Central memory CD8-positive, alpha-beta T cell (primary cell): ENCODE measurements at places on chromosomes 1 and 21.

- no peak for DNase-seq
These were observed 70.3 kb downstream of the CD46 start for GRCh38 chr1:207822124-207822601.

DNA sequence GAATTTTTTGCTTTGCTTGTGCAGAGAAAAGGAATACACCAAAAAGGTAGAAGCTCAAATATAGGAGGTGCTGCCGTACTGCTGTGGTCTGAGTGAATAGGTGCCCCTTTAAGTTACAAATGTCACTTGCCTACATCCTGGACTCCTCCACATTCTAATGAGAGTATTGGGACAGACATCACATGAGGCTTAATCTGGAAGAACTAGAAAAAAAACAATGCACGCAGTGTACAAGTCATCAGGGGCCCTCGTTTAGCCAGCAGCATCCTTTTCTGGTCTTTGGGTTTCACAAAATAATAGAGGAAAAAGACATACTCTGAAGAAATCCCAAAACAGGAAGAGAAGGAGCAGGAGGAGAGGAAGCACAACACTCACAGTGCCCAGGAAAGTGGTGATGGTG lies 89.3 kb downstream of the SLC44A5 start:
- DNase-seq = no peak

DNA sequence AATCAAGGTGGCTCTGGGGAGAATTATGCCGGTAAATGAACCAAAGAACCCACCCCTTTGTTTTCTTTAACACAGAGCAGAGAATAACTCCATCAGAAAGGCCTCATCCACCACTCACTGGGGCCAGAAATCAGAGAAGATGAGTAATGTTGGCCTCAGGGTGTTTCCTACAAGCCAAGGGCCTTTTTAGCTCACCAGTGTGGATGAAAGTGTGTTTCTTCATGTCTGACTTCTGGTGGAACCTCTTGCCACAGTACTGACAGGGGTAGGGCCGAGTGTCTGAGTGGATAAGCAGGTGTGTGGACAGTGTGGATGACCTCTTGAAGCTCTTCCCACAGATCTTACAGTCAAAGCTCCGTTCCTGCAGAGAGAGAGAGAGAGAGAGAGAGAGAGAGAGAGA lies 8.3 kb downstream of the GFI1 start:
- DNase-seq = no peak

DNA sequence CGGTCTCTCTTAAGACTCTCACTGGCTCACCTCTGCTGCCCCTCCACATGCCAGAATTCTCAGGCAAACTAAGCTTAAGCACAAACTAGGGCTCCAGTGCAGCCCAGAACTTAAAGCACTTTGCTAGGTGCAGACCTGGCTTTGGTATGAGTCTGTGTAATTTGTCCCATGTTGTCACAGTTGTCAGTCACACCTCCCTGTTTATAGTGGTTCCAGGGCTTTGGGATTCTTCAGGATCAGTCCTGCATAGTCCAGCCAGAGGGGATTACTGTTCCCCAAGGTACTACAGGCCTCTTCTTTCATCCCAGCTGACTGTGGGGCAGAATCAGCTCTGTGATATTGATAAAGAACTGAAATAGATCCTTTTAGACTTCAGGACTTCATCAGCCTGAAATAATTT lies 105.0 kb upstream of the UBE2U start:
- DNase-seq = no peak

DNA sequence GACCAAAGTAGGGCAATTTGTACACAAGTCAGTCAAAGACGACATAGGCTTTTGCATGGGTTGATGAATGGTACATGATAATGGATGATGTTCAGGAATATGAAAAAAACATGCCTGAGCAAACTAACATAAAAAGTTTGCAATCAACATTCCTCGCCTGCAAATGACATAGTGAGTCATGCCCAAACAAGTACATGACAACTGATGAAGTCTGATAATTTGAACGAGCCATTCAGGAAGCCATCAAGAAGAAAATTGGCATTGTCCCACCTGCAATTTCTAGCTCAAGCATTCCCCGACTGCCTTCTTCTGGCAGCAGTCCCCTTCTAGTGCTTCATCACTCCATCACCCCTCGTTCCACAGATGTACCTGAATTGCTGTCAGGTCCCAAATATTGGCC lies 118.4 kb upstream of the NR5A2 start:
- DNase-seq = no peak

- no peak for DNase-seq
These were observed 3.1 kb downstream of the ACAP3 start for GRCh38 chr1:1304331-1305299.

DNA sequence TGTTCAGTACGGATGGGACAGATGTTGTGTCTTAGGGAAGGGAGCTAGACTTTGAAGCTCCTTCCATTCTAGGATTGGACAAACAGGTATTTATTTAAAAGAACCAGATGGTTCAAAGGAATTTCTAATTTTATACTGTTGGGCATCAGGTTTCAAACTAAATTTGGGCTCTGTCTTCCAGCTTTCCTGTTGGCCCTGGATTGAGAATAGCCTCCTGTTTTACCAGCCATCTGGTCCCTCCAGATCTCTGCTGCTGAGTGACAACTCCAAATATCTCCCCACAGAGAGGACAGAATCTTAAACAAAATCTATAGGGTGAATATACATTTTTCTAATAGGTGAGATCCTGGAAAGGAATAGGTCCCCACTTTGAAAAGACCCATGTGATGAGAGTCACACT lies 52.5 kb upstream of the CNIH3 start:
- no peak for DNase-seq

GRCh38 chr1:101338714-101339430 lies 102.1 kb downstream of the S1PR1 start:
- DNase-seq = no peak

DNA sequence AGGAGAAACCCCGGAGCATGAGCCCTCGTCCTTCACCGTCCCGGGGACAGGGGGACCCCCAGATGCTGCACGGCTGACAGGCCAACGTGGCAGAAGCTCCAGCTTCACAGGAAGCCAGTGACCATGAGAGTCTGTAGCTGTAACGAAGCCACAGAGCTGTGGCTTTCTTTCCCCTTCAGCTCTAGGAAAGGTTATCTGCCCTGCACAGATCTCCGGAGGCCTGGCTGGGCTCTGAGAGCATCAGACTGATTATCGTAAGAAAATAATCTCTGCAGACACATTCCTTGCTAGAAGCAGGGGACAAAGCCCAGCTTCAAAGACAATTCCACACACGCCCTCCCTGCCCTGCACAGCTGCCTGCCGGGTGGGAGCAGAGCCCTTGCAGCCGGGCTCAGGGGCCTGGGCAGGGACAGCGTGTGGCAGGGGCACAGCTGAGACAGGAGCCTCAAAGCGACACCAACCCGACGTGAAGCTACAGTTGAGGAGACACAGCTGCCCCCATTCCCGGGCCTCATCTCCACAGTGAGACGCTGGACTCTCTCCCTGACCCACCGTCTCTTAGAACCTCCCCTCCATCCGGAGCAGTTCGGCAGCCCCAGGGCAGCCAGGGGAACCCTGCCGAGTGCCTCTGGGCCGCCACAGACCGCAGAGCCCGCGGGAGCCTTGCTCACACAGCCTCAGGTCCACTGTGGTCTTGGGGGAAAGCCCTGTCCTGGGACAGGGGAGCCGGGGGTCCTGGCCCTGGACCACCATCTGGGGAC lies 30.6 kb downstream of the POFUT2 start:
- no peak for DNase-seq

- peak; percentile 71 for DNase-seq
These were observed 3.3 kb upstream of the DENND2D start for GRCh38 chr1:111203681-111204200.

DNA sequence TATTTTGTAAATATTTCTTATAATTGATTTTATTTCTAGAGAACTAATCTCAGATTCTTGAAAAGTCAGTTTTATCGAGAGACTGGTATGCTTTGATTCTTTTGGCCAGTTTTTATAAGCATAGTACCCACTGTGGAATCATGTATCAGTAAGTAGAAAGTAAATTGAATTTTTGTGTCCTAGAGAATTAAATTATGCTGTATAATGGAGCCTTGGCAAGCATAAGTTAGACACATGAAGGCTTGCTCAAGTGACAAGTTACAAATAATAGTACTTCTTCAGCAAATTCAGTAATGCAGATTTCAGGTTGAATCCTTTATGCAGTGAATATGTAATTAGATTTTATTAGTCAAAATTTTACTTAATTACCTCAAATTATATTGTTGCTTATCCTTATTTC lies 40.1 kb downstream of the ADGRL2 start:
- DNase-seq = no peak

DNA sequence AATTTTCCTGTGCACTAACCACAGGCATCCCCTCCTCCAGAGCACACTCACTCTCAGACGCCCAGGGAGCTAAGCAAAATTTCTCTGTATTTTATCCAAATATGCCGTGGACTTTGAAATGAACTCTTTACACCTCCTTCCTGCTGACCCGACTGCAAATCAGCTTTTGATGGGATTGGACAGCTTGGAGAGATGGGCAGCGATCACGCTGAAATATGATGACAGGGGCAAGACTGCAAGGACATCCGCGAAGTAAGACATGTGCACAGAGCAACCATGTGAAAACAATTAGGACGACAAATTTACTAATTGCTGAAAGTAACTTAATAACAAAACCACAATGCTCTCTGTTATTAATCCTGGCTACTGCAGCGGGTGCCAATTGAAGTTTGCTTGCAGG lies 64.6 kb upstream of the CLDN14 start:
- DNase-seq = no peak

GRCh38 chr21:45949928-45950739 lies 31.4 kb upstream of the COL6A1 start:
- DNase-seq = no peak

DNA sequence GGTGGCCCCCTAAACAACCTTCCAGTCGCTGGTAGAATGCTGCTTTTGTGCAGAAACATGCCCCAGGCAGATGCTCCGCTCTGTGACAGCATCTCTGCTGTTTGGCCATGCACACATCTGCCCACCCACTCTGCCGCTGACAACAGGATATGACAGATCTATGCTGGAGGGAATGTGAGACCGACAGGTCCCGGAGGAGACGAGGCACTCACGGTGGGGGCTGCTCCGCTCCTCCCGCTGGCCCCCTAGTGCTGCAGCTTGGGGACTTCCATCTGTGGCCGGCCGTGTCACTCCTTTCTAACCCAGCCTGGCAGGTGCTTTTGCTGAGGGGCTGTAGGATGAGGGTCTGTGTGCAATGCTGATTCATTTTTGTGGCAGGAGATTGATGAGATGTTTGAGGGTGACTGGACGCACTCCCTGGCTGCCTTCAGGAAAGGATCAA lies 49.1 kb upstream of the DMRTB1 start:
- DNase-seq = no peak

DNA sequence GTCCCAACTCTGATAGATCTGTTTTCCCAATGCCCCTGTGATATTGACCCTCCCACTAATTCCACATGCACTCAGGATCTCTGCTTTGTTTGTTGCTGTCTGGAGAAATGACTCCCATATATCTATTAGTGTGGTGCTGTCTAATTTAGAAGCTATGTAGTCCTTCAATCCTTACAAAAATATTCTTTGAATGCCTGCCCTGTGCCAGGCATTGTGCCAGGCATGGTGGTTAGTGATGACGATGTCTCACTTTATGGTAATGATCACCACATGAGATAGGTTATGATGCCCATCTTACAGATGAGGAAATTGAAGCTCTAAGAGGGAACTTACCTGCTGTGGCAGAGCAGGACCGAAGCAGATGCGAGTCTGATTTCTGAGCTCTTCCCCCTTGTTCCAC lies 12.9 kb downstream of the MYOG start:
- DNase-seq = no peak

GRCh38 chr1:94773296-94773809 lies 46.8 kb upstream of the SLC44A3 start:
- no peak for DNase-seq

GRCh38 chr1:207973898-207974568 lies 63.1 kb upstream of the CD34 start:
- no peak for DNase-seq
